ENCODE measurements at places on chromosomes 2 and 18.

- DNase-seq = no peak
Observed at GRCh38 chr2:78411303-78411702, 614.2 kb upstream of the REG3G start.

- no peak for DNase-seq
Observed at GRCh38 chr2:64283006-64283570, 138.9 kb upstream of the PELI1 start.

DNA sequence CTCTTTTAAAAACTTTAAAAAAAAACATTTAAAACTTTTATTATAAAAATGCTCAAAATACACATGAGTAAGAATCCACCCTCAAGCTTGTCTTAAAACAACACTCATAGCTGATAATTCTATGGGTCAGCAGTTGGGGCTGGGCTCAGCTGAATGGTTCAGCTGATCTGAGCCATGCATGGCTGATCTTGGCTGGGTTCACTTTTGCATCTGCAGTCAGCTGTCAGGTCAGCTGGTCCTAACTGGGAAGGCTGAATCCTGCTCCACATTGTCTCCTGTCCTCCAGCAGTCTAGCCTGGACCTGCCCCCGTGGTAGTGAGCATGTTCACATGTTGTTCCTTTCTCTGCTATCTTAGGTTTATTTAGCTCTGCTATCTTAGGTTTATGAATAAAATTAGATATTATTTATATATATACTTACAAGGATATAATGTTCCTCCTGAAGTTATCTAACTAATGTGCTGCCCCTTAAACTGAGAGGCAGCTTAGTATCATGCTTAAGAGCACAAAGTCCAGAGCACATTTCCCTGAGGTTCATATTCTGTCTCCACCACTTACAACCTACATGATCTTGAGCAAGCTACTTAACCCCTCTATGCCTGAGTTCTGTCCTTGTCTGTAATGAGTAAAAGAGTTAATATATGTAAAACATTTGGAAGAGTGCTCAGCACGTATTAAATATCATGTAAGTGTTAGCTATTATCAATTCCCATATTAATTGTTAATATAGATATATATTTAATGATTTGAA lies 309.4 kb downstream of the PTPRM start:
- DNase-seq = no peak

DNA sequence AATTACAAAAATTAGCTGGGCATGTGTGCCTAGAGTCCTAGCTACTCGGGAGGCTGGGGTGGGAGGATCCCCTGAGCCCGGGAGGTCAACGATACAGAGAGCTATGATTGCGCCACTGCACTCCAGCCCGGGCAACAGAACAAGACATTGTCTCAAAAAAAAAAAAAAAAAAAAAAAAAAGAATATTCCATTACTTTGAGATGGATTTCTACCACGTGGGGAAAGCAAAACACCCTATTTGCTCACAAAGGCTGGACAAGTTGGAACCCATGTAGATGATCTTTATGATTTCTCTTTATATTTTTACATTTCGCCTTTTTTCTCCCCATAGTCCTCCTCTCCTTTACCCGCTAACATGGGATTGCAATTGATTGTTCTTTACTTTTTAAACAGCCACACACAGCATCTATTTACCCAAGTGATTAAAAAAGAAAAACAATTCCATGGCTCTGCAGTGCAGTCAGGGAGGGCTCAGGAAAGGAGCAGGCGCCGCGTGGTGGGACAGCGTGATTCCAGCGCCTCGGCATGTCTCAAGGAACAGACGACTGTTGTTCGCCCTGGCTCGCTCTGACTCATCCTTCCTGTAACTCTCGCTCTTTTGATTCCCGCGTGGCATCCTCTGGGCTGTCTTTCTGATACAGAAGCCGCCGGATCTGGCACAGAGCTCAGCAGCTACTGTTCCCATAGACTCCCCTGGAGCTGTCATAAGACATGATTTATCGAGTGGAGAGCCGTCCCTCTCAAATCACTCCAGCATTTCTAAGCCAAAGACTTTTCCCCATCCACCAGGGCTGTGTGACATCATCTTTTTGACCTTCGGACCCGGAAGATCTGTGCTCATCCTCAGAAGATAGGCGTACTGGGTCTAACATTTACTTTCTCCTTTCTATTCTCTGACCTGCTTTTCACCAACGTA lies 230.4 kb upstream of the AGAP1 start:
- DNase-seq = no peak

- no peak for DNase-seq
Observed at GRCh38 chr2:171529914-171530313, 7.6 kb downstream of the CYBRD1 start.

DNA sequence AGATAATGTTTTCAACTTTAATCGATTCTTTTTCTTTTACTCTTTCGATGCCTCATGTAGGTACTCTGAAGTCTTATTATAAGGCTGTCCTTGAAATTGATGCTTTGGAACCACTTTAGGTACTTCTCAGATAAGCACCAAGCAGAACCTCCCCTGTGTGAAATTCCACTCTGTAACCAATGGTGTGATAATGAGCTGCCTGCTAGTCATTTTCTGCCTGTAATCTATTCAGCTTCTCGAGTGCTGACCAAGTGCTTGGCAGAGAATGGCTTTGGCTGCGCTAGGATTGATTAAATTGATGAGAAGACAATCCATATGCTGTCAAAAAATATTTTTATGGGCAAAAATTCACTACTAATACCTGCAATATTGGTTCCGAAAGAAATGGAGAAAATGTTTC lies 132.1 kb upstream of the STON1 start:
- DNase-seq = no peak

GRCh38 chr2:41836948-41837347 lies 210.9 kb upstream of the PKDCC start:
- DNase-seq = no peak

GRCh38 chr18:50053111-50053510 lies 141.8 kb downstream of the MYO5B start:
- no peak for DNase-seq

- DNase-seq = no peak
Observed at GRCh38 chr2:105606081-105606480, 138.6 kb upstream of the NCK2 start.

DNA sequence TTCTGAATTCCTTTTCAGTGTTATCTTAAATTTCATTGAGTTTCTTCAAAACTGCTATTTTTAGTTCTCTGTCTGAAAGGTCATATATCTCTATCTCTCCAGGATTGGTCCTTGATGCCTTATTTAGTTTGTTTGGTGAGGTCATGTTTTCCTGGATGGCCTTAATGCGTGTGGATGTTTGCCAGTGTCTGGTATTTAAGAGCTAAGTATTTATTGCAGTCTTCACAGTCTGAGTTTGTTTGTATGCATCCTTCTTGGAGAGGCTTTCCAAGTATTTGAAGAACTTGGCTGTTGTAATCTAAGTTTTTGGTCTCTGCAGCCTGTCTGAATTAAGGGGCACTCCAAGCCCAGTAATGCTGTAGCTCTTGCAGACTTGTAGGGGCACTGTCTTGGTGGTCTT lies 249.3 kb downstream of the ZNF385B start:
- no peak for DNase-seq

GRCh38 chr2:196442211-196442610 lies 197.3 kb upstream of the CCDC150 start:
- no peak for DNase-seq

- DNase-seq = no peak
Observed at GRCh38 chr2:23549821-23550530, 165.0 kb downstream of the KLHL29 start.

DNA sequence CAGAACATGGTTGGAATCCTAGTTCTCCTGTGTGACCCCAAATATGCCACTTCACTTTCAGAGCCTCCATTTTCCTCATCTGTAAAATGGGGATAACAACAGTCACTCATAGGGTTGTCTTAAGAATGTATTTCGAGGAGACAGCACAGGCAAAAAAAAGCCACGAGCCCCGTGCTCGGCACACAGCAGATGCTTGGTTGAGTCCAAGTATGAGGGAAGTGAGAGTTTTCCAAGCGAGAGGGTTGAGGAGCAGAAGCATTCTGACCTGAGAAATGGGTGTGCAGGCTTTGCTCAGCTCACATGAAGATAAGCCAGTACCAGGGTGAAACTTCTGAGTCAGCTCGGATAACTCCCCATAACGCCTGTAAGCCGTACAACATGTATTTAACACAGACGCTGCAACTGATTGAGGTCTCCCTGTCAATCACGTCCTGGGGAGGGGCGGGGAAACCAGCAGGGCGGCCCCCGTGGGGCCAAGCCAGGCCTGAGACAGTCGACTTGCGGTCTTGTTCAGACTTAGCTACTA lies 23.0 kb upstream of the ODC1 start:
- DNase-seq = no peak

GRCh38 chr2:207772081-207772843 lies 2.6 kb upstream of the FZD5 start:
- peak; percentile 38 for DNase-seq

- no peak for DNase-seq
Observed at GRCh38 chr2:27086724-27087593, at the start of gene KHK. KHK (plus strand) TSS chr2:27086772; CDS start chr2:27087260, 488 bp downstream.

GRCh38 chr2:52074130-52074719 lies 1042.3 kb upstream of the NRXN1 start:
- no peak for DNase-seq

GRCh38 chr2:229622495-229623355 lies 91.6 kb downstream of the DNER start:
- DNase-seq = no peak

GRCh38 chr18:46663539-46663938 lies 6.5 kb upstream of the LOXHD1 start:
- no peak for DNase-seq

DNA sequence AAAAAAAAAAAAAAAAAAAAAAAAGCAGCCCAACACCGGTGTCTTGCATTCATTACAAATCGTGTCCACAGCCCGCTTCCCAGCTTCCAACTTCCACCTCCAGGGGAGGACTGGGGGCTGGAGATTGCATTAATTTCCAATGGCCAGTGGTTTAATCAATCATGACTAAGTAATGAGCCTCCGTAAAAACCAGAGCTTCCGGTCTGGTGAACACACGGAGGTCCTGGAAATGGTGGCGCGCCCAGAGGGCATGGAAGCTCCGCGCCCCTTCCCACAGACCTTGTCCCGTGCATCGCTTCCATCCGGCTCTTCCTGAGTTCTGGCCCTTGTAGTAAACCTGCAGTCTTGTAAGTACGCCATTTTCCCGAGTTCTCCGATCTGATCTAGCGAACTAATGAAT lies 43.6 kb downstream of the EEF1B2 start:
- DNase-seq = no peak
